ENCODE measurements at places on chromosomes 3 and 15.

DNA sequence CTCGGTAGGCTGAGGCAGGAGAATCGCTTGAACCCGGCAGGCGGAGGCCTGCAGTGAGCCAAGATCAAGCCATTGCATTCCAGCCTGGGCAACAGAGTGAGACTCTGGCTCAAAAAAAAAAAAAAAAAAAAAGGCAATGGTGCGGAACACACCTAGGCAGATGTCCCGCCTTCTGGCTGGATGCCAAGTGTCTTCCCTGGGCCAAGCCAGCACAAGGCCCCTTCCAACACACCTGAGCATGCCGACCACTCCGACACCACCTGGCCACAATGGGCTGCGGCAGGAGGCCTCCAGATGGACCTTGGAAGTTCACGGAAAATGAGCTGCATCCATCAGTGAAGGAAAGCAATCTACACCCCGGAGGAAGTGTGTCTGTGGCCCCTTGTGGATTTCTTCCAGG, 19.0 kb downstream of the NUP210 start:
- DNase-seq = no peak

DNA sequence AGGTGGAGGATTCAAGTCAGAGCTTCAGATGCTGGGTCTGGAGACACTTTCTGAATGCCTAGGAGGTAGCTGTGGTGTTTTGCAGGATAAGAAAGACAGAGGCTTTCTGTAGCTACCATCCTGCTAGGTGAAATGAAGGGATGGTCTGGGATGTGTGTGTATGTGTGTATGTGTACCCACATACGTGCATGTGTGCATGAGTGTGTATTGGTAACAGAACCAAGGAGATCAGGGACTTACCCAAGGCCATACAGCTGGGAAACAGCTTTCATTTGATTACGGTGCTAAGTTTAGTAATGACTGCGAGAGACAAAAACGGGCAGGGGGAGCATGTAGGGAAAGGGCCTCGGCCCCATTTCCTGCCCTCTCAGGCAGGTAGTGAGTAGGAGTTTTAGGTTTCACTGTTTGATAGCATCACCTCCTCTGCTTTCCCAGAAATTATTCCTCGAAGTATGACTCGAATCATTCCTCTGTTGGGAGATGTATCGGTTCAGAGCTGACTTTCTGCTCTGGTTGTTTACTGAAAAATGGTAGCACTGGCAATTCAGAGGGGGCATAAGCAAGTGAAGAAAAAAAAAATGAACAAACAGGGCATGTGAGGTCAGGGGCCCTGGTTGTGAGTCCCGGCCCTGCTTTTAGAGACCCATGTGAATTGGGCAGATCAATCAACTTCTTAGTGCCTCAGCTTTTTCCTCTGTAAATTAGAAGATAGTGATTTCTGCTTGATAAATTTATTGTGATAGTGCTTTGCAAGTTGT, 130.7 kb downstream of the LPP start:
- DNase-seq = no peak

DNA sequence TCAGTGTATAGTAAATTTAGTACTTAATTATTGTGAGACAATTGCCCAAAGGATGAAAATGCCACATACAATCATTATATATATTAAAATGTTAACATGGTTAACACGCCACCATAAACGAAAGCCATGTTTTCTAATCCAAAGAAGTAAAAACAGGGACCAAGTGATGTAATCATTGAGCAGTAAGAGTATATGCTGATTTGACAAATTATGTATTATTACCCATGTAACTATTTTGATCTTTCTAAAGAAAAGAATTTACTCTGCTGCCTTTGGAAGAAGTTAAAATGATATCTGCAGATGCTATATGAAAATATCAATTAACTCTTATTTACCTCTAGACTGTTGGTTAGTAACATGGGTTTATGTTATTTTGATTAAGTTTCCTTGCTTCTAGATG, 150.2 kb downstream of the NAALADL2 start:
- no peak for DNase-seq

DNA sequence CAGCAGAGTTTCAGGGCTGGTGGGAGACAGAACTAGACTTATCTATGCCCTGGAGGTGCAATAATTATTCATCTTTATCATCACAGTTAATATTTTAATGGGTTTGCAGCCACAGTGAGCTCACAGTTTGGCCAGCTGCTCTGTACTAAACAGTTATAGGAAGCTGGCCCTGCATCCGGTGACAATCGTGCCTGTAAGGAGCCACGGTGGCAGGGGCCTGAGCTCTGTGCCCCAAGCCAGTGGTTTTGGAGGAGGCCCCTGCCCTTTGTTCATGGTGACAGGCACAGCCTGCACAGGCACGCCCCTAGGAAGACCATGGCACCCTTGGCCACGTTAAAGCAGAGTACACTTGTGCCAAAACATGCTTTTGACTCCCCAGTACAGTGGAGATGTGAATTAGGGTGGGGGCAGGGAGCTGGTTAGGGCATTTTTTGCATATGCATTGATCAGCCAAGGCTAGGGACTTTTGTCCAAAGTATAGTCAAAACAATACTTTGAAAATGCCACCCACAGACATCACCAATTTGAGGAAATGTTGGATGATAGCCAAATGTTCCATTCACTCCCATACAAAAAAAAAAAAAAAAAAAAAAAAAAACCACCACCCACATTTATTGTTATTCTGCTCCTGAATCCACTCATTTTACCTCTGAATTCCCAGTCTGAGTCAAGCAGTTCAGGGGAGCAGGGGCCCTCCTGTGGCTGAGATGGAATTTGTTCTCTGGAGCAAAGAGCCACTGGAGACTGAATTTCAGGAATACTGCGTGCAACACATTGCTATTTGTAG, 3.4 kb upstream of the RFTN1 start:
- no peak for DNase-seq

DNA sequence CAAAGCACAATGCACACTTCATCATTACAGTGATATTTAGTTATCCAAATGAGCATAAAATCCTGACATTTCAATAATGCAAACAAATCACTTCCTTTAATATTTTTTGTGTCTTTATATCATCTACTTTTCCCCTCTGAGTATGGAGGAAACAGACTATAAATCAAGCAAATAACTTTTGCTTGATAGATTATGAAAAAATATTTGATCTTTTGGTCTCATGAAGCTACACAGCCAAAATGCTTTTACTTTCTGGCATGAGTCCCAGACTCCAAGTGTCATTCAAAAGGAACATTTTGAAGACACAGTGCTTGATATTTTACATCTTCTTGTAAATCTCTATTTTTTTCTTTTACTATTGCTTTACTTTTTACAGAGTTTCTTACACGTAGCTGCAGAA, 215.3 kb upstream of the ROBO1 start:
- no peak for DNase-seq

DNA sequence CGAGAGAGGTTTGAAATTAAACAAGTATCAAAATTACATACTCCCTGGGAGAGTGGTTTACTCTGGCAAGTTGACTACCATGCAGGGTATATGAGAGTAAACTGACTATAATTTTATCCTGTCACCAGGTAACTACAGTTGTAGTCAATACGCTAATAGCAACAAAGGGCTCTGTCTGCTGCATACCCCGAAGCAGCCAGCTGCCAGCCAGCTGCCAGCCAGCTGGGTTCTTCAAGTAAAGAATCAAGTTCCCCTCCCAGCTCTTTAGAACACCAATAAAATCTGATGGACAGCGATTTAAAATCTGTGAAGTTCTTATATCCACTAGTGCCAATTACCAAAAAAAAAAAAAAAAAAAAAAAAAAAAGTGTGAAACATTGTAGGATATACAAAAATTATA, 417.7 kb upstream of the CFAP20DC start:
- DNase-seq = no peak

DNA sequence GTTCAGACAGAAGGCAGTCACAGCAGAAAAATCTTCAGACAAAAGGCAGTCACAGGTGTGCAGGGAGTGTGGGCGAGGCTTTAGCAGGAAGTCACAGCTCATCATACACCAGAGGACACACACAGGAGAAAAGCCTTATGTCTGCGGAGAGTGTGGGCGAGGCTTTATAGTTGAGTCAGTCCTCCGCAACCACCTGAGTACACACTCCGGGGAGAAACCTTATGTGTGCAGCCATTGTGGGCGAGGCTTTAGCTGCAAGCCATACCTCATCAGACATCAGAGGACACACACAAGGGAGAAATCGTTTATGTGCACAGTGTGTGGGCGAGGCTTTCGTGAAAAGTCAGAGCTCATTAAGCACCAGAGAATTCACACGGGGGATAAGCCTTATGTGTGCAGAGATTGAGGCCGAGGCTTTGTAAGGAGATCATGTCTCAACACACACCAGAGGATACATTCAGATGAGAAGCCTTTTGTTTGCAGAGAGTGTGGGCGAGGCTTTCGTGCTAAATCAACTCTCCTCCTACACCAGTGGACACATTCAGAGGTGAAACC, 27.6 kb downstream of the ZNF589 start:
- DNase-seq = no peak

- no peak for DNase-seq
These were observed 281.0 kb upstream of the NR2E3 start for GRCh38 chr15:71529361-71529760.

DNA sequence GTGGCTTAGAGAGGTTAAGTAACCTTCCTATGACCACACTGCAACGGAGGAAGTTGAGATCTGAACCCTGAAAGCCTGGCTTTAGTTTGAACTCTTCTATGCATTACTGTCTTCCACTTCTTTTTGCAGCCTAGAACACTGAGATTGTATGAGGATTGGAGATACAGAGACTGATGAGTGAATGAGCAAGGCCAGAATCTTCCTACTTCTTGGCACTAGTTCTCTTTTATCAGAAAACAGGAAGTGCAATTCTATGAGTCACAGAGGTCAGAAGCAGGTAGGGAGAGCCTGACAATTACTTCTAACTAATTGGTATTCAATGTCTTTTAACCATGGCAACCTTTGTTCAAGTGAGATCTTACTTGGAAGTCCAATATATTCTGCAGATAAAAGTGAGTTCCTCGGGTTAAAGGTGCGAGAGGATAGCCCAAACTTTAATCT, 219.0 kb downstream of the SHQ1 start:
- DNase-seq = no peak

- DNase-seq = no peak
These were observed 37.6 kb upstream of the WDR49 start for GRCh38 chr3:167691366-167691765.

DNA sequence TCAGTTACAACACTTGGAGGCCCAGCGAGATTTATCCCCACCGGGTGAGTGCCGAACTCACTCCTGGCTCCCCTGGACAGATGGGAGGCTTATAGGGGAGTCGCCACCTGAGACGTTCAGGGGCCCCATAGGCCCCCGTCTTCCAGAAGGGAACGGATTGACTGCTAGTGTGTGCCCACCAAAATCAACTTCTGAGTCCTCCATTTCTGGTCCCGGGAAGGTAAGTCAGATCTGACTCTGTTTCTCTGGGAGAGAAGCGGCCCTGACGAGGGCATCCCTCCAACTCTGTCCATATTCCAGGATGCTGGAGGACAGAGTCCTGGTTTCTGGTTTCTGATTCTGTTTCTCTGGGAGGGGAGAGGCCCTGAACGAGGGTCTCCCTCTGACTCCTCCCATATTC, 44.3 kb downstream of the ZBTB11 start:
- DNase-seq = no peak

GRCh38 chr15:58258501-58259292, 120.5 kb downstream of the AQP9 start:
- DNase-seq = no peak

GRCh38 chr15:63891079-63891767, 57.5 kb upstream of the HERC1 start:
- no peak for DNase-seq

- no peak for DNase-seq
These were observed 37.3 kb upstream of the CMTM7 start for GRCh38 chr3:32354362-32354778.

DNA sequence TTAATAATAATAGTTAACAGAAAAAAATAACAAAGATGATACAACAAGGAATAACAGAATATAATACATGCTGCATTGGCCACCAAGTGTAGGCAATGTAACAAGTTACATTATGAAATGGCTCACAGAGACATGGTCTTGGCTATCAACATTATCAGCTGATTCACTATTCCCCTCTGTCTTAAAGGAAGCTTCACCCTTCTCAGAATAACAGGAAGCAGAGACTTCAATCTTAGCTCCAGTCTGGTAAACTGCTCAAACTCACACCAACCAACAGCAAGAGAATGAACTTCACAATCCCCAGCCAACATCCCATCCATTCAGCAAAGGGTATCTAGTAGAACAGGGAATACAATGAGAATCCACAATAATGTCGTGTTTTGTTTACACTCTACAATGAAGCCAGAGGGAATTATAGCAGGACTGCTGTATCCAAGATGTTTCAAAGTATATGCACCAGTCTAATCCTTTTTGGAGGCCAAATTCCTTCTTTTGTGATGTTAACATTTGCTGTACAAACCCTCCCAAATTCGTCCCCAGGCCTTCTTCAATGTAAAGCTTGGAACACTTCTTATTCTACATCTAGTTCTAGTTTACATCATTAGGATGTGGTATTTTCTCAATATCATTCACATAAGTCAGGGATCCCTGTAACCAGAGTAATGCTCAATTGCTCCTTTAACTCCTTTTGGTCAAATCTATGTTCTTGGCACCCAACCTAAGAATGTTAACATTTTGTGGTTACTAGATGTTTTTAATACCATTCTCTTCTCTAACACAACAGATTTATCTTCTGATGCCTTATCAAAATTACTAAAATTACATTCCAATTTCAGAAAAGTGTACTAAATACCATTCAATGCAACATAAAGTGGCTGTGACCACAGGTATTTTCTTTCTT, 52.4 kb upstream of the CMSS1 start:
- no peak for DNase-seq

DNA sequence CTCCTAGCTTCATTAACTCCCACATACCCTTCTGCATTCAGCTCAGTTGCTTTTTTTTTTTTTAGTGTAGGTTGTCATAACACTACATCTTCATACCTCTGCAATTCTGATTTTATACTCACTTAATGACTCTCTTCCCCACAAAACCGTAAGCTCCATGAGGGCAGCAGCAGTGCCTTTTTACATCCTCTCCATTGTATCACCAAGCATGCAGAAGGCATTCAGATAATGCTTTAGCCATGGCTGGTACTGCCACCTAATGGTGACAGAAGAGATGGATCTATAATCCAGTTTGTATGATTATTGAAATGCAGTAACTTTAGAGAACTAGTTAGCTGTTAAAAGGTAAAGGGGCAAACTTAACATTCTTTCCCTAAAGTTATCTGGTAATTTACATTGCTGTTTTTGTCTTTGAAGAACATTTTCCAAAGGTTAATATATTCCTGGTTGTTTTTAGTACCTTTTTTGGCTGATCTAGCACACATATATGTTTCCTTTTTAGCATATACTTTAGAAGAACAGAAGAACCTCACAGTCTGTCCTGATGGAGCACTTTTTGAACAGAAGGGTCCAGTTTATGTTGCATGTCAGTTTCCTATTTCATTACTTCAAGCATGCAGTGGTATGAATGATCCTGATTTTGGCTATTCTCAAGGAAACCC, 36.8 kb downstream of the ATP1B3 start:
- DNase-seq = no peak
